ENCODE measurements at places on chromosomes 2 and 18.

- DNase-seq = no peak
Observed at GRCh38 chr2:70509565-70509964, 44.1 kb downstream of the TGFA start.

DNA sequence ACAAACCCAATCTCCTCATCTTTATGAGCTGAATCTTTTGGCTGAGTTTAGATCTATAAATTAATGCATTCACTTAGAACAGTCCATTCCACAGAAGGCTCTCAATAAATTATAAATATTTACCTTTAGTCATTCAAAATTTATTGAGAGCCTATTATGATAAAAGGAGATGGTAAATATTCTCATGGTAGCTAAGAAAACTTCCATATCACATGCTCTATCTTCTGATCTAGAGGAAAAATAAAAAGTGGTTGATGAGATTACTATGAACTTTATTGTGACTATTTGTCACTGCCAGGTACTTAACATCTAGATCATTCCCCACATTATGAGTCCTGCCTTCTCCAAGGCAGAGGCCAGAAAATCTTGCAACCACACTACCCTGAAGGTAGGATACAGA is 62.4 kb downstream of the L3MBTL4 start:
- DNase-seq = no peak

DNA sequence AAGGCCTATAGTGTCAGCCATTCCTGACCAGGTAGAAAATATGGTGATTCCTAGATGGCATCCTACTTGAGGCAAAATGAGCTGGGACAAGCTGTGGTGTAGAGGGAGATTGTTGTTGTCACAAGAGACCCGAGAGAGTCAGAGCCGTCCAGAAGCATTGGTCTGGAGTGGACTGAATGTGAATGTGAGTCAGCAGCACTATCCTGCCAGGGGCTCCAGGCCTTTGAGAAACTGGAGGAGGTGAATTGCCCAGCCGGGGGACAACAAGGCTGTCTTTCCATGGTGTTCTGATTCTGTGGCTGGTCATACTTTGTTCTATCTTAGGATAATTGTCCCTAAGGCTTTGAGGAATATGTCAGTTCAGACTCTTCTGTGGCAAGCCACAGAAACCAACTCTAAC is 29.4 kb upstream of the EIF2AK3 start:
- no peak for DNase-seq

DNA sequence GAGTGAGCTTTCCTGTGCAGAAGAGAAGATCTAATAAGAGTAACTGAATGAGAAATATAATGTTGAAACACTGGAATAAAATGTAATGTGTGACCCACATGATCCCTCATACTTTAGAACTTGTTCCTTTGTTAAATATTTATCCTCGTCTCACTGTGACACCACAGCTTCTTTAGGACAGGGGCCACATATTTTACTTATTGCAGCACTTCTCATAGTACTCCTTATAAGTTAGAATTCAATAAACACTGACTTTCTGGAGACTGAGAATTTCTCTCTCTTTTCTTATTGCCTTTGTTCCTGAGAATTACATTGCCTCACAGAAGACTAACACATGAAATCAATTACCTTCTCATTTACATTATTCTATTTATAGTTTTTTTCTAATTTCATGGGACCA is 1234.6 kb upstream of the CHAC2 start:
- no peak for DNase-seq

GRCh38 chr2:20946468-20946867 is 97.4 kb downstream of the APOB start:
- DNase-seq = no peak

- DNase-seq = no peak
Observed at GRCh38 chr2:212360068-212360460, 178.5 kb downstream of the ERBB4 start.

Measured in activated CD4-positive, CD25-positive, alpha-beta regulatory T cell (primary cell).